Esophagus squamous epithelium (tissue), 5 donors: ENCODE measurements at places on chromosomes 4 and X.

GRCh38 chr4:6258741-6259140, 10.9 kb upstream of the WFS1 start:
- DNase-seq = no peak

DNA sequence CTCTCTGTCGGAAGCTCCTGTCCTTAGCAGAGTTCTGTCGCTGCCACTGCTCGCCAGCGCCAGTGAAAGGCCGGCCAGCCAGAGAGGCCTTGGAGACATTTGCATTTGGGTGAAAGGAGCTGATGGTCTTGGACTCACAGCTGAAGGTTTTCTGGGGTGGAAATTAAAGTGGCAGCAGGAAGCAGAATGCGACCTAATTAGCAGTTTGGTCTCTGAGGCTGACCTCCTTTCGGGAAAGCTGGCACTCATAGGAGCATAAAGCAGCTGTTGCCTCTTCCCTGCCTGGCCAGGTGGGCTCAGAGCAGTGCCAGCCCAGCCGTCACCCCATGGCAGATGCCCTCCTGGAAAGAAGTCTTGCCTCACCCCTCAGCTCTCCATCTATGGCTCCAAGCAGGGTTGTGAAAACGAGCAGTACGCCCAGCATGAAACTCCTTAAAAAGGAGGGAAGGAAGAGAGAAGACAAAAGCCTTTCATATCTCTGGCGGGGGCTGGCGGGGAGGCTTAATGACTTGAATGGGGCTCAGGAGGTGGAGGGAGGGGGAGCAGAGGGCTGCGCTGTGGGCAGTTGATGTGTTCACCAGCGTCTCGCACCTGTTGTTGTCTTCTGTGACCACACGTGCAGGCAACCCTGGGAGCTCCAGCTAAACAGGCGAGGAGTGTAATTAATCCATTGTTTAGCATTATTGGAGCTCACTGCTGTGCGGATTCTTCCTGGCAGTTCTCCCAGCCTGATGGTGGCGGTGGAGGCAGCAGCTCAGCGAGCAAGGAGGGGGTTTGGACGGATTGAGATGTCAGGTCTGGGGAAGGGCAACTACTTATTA, 264.0 kb downstream of the MID1IP1 start:
- no peak for DNase-seq

GRCh38 chrX:154458954-154459778, 1.1 kb downstream of the PLXNA3 start:
- DNase-seq = no peak

DNA sequence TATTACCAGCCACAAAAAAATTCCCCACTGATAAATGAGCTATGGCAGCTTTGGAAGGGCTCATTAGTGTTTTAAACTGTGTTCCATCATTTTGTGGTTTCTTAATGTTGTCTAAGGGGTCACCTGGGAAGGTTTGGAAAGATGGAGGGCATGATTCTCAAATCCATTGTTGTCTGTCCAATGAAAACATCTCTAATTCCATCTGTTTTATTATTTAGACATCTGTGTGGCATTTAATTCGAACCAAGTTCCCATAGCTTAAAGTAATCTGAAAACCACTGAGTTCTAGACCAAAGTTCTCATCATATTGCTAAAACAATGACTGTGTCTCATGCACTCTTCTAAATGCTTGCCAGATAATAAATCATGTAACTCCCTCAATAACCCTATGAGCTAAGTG, 103.8 kb upstream of the PPP3CA start:
- no peak for DNase-seq

DNA sequence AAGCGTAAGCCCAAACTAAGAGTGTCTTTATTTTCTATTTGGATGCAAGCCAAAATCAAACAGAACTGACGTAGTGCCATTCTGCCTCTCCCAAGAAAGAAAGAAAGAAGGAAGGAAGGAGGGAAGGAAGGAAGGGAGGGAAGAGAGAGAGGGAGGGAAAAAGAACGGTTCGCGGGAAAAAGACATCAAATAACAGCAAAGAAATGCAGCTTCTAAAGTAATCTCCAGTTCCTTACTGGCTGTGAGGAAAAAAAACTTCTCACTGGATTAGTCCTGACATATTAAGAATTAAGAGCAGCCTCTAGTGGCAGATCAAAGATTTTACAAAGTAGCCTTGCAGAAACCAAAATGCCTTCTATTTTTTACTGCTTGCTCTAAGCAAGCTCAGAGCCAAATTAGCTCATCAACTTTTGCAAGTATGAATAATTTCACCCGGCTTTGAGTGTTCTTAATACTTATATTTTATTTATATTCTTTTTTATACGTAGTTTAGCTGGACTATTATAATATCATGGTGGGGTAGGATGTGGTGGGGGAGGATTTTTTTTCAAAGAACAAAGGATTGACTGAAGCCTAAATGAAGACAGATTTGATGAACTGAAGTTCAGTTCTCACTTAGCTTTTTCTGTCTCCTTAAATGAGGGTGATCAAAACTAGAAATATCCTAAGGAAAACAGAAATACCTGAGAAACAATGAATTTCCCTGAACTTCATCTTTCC, 36.6 kb downstream of the PITX2 start:
- no peak for DNase-seq

GRCh38 chr4:122548886-122549630, 71.8 kb downstream of the IL21 start:
- no peak for DNase-seq

DNA sequence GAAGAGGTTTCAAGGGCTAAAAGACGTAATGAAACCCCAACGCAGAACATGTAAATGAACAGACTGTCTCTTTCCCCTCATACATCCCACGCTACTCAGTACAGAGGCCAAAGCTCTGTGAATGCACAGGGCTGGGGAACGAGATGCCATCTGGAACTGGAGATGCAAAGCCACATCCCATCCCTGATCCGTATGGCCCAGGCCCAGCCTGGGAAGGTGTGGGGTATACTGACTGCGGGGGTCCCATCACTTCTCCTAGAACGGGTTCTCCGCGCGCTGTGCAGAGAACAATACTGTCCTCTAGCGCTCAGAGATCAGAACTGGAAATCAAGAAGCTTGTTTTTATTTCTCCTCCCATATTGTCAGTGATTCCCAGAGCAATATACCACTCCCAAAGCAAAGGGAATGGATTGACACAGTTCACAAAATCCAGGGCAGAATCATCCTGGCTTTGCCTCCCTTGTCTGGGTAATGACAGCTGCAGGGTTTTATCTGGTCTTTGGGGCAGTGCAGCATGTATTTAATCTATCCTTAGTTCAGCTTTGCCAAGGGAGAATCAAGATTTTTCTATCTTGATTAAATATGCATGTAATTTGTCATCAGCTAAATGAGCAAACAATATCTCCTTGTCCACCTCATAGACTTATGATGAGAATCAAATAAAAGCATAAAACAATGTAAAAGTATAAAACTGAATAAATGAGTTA, 47.3 kb upstream of the TLR3 start:
- no peak for DNase-seq

DNA sequence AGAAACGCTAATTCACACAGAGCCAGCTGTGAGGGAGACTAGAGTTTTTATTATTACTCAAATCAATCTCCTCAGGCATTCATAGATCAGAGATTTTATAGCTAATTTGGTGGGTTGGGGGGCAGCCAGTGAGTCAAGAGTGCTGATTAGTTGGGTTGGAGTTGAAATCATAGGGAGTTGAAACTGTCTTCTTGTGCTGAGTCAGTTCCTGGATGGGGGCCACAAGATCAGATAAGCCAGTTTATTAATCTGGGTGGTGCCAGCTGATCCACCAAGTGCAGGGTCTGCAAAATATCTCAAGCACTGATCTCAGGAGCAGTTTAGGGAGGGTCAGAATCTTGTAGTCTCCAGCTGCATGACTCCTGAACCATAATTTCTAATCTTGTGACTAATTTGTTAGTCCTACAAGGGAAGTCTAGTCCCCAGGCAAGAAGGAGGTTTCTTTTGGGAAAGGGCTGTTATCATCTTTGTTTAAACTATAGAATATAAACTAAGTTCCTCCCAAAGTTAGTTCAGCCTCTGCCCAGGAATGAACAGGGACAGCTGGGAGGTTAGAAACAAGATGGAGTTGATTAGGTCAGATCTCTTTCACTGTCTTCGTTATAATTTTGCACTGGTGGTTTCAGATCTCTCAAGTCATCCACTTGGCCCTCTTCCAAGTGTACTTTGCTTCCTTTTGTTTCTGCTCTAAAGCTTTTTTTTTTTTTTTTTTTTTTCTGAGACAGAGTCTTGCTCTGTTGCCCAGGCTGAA, 5.4 kb upstream of the NAA11 start:
- no peak for DNase-seq

GRCh38 chr4:84498203-84498934, 723 bp downstream of the NKX6-1 start:
- no peak for DNase-seq

GRCh38 chr4:155795991-155796390, 37.2 kb downstream of the GUCY1B1 start:
- DNase-seq = no peak

- DNase-seq = no peak
These were observed 270.6 kb downstream of the TRIML1 start for GRCh38 chr4:188409851-188410250.

DNA sequence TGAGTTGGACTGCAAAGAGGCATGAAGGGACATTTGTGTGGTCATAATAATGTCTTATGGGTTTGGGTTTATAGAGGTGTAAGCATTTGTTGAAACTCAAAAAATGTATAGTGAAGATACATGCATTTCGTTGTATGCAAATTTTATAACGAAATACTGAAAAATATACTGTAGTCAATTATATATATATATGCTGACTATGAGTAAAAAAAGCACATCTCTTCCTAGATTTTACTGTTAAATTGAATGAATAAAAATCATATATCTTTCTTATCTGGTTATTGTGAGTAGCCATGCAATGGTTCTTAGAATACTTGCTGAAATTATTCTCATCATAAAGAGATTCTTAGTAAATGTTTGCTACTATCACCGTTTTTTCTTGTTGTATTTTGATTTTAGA, 34.5 kb downstream of the UGT2B10 start:
- DNase-seq = no peak

- DNase-seq = no peak
These were observed 1.1 kb downstream of the SLIT2 start for GRCh38 chr4:20252656-20253282.

- no peak for DNase-seq
These were observed 103.7 kb downstream of the ATXN3L start for GRCh38 chrX:13216139-13216538.

GRCh38 chrX:69503782-69504625, at the start of gene NALF2:
TSS of gene NALF2 (plus strand) at chrX:69504326. CDS start at chrX:69505283, 957 bp downstream.
- no peak for DNase-seq
